ENCODE measurements at places on chromosomes 2 and 18.

GRCh38 chr18:80022613-80023012 lies 11.6 kb upstream of the RBFA start:
- DNase-seq: no peak
- H3K36me3 ChIP-seq: peaks cover 82% of the 10 kb centered on the region
- H3K27me3 ChIP-seq: no peaks in the 10 kb centered on the region
- H3K4me1 ChIP-seq: no peaks in the 10 kb centered on the region

DNA sequence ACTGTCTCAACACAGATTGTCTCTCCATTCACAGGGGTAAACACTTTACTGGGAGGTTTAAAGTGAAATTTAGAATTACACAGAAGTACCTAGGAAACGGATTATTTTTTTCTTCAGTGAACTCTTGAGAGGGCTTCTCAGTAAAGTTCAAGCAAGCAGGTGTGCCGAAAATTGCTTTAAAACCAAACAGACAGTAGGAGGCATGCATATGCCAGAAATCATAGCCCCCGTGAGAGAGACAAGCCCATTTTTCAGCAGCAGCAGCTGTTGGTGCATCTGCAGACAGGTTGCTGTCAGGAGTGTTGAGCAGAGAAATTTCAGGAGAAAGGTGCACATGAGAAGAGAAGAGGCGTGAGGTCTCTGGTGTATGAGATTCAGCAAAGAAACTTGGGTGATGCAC lies 2115.5 kb upstream of the CELF4 start:
- H3K27ac ChIP-seq: no peak overlapping the region
- no peak overlapping the region for H3K4me3 ChIP-seq
- DNase-seq: no peak
- no peaks in the 10 kb centered on the region for H3K4me1 ChIP-seq
- peaks cover 12% of the 10 kb centered on the region for H3K36me3 ChIP-seq
- H3K27me3 ChIP-seq: no peaks in the 10 kb centered on the region

GRCh38 chr2:143954844-143955243 lies 565.1 kb downstream of the ZEB2 start:
- DNase-seq: no peak
- H3K36me3 ChIP-seq: peaks cover 6% of the 10 kb centered on the region

DNA sequence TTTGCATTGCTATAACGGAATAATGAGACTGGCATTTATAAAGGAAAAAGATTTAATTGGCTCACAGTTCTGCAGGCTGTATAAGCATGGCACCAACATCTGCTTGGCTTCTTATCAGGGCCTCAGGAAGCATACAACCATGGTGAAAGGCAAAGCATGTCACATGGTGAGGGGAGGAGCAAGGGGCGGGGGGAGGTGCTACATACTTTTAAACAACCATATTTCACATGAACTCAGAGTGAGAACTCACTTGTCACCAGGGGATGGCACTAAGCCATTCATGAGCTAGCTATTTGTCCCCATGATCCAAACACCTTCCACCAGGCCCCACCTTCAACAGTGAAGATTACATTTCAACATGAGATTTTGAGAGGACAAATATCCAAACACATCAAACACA lies 188.7 kb downstream of the MBD5 start:
- H3K36me3 ChIP-seq: no peaks in the 10 kb centered on the region
- H3K27ac ChIP-seq: no peak overlapping the region
- DNase-seq: no peak
- no peaks in the 10 kb centered on the region for H3K4me1 ChIP-seq
- no peaks in the 10 kb centered on the region for H3K27me3 ChIP-seq

DNA sequence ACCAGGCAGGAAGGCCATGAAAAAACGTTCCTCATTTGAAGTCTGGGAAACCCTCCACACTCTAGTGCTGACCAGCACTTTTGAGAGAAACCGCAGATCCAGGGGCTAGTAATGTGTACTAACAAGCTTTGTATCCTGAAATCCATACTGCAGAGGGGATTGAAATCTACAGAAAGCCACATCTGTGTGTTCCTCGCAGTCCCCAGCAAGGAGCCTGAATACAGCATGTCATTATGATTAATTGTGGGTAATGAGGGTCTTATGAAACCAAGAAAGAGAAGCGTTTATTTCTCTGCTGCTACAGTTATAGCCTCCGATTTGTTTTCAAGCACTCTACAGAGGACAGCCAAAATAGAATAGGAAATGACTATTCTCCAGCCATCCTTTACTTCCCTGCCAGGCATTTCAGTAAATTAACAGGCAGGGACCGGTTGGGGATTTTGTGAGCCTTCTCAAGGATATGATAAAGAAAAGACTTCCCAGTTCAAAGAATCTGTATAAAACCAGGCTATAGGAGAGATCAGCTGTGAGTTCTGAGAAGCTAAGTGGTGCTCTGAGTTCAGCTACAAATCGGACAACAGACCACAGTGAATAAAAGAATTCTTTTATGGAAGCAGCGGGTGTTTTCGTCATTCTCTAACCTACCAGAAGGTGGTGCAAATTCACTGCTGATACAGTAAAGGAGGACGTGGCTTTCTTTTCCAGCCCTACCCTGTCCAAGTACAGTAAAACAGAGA lies 133.4 kb downstream of the INSIG2 start:
- H3K27ac ChIP-seq: peak overlapping the region; percentile 85
- H3K36me3 ChIP-seq: no peaks in the 10 kb centered on the region
- peak overlapping the region; percentile 91 for H3K4me3 ChIP-seq
- peaks cover 44% of the 10 kb centered on the region for H3K27me3 ChIP-seq
- no peak for DNase-seq

DNA sequence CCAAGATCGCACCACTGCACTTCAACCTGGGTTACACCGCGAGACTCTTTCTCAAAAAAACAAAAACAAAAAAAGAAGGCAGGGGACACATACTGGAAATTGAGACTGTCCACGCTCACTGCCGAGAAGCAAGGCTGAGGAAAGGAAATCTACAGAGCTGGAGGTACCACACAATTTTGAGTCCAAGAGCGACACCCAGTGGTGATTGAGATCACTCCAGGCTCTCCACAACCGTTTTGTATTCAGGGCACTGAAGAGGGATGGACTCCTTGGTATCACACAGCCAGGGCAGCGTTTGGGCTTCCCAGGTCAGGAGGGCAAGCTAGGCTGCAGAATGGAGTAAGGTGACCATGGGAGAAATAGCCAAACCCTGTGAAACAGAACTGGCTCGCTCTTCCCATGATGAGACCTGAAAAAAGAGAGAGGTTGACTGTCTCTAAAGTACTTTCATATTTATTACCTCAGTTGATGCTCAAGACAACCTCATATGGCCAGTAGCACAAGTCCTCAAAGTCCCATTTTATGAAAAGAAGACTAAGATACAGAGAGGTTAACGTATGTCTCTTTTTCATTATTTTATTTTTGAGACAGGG lies 74.5 kb upstream of the YPEL5 start:
- DNase-seq: no peak
- H3K27me3 ChIP-seq: peaks cover 50% of the 10 kb centered on the region
- H3K4me3 ChIP-seq: no peak overlapping the region
- H3K27ac ChIP-seq: no peak overlapping the region
- no peaks in the 10 kb centered on the region for H3K4me1 ChIP-seq
- no peaks in the 10 kb centered on the region for H3K36me3 ChIP-seq

GRCh38 chr18:240175-240574 lies 27.7 kb downstream of the THOC1 start:
- no peak for DNase-seq
- no peak overlapping the region for H3K4me3 ChIP-seq
- H3K27me3 ChIP-seq: no peaks in the 10 kb centered on the region
- H3K4me1 ChIP-seq: no peaks in the 10 kb centered on the region
- no peak overlapping the region for H3K27ac ChIP-seq

Data from natural killer cell treated with Interleukin-12 subunit alpha and Interleukin-12 subunit beta and Interleukin-15 and Interleukin-18, amount 100 ng/mL, for 72 hours (primary cell).